ENCODE measurements at places on chromosomes 3 and 15.

DNA sequence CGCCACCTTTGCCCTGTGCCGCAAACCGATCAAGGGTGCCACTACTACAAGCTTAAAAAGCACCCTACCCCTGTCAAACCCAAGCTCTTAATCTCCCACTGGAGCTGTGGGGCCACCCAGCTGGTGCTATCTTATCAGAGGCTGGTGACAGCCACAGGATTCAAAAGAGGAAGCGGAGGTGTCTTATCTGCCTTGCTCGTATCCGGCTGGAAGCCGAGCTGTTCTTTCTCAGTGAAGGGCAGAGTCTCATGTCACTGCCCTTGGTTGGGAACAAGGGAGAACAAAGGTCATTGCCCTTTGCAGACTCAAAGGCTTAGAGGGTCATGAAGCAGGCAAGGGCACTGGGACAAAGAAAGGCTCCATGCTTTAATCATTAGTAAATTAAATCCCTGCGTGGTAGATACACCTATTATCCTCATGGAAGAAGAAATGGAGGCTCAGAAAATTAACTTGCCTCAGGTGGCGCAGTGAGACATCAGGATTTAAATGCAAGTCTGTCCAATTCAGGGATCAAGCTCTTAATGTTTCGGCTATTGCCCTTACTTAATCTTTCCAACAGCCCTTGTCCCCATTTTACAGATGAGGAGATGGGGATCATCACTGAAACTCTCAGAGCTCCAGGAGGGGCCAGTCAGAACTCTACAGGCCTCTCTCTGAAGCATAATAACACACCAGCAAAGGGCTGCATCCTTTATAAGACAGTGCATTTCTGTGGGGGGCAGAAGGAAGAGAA lies 360.0 kb upstream of the PROK2 start:
- no peak for DNase-seq

- no peak for DNase-seq
Observed at GRCh38 chr3:10693457-10693856, 122.6 kb upstream of the SLC6A11 start.

GRCh38 chr3:168134931-168135330 lies 39.2 kb upstream of the GOLIM4 start:
- DNase-seq, result no peak

- DNase-seq, result no peak
Observed at GRCh38 chr15:101187820-101188636, 63.8 kb downstream of the CHSY1 start.

GRCh38 chr15:66733976-66734375 lies 31.9 kb downstream of the SMAD6 start:
- no peak for DNase-seq

DNA sequence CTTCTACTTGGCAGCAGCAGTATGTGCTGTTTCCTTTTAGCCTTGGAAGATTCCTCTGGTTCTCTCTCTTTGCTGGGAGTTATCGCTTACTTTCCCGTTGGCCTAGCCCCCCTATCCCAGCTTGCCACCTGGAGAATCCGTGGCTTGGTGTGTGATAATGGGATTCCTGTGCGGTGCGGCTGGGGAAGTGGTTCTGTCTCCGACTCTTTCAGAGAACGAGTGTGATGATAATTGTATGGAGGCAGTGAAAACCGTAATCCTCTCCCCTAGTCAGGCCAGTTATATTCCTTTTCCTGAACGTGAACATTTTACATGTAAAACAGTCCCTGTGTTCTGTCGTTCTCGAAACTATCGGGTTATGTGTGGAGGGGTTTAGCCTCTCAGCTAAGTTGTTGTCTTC lies 300.1 kb upstream of the C2CD4B start:
- no peak for DNase-seq

GRCh38 chr3:52383446-52383845 lies 61.5 kb downstream of the SEMA3G start:
- DNase-seq, result no peak

DNA sequence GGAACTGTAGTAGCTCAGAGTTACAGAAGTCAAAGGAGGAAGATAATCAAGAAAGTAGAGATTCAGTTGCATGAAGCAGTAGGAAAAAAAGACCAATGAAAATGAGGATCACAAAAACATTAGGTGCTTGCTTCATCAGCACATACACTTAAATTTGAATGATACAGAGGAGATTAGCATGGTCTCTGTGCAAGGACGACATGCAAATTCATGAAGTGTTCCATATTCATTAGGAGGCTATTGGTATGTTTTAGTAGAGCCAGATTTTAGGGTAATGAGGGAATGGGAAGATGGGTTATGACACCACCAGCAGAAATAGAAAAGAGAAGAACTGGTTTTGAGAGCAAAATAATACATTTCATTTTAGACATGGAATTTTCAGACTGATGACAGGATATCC lies 21.0 kb upstream of the TTC14 start:
- DNase-seq, result no peak

DNA sequence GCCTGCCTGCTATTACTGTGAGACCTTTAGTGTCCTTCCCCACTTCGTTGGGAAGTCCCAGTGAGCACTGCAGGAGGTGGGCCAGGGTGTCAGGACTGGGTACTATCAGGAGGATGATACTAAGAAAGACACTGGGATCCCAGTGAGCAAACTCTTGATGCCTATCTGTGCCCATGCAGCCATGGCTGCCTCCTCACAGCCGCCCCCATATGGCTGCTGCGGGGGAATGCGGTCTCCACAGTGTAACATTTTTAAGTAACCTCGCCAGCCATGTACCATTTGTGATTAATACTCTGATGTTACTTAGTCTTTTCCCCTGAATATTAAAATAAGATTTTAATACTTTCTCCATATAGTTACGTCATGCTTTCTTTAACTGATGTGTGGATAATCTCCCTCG lies 312.2 kb downstream of the RYR3 start:
- DNase-seq, result no peak

DNA sequence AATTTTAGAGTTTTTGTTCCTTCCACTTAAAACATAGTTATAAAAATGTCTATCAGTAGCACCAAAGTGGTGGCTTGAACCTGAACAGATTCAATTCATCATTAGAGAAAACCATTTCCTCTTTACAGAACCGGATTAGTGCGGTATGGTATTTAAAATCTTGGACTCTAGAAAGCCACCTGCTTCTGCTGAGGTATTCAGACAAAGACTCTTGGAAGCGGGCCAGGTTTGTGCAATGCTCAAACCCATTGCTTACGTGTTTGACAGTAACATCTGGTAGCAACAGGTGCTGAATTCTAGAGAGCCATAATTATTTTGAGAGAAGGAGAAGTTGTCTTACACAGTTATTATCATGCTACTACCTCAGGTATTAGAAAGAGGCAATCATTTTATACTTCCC lies 290.5 kb downstream of the NAALADL2 start:
- DNase-seq, result no peak

DNA sequence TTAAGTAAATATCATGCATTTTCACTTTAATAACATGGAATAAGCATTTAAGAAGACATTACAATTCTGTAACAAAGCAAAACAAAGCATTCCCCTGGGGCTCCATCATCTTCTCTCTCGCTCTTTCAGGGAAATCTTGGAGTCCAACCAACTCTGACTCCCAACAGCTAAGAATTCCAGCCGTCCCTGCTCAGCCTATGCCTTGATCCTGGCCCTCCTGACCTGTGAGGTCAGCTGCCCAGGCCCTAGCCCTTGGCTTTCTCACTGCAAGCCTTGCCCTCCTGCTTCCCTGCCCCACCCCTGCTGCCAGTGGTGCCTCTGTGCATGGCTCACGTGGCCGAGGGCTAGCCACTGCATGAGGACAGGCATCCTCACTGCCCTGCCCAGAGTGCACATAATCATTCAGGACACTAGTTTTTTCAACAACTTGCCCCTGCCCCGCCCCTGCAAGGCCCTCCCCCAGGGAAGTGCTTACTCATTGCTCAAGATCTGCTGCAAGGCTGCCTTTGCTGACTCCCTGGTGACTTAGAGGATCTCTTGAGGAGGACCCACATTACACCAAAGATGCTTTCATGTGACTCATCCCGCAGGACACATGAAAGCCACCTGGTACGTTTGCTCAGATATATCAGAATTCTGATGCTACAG lies 37.6 kb downstream of the MTMR10 start:
- DNase-seq, result no peak

DNA sequence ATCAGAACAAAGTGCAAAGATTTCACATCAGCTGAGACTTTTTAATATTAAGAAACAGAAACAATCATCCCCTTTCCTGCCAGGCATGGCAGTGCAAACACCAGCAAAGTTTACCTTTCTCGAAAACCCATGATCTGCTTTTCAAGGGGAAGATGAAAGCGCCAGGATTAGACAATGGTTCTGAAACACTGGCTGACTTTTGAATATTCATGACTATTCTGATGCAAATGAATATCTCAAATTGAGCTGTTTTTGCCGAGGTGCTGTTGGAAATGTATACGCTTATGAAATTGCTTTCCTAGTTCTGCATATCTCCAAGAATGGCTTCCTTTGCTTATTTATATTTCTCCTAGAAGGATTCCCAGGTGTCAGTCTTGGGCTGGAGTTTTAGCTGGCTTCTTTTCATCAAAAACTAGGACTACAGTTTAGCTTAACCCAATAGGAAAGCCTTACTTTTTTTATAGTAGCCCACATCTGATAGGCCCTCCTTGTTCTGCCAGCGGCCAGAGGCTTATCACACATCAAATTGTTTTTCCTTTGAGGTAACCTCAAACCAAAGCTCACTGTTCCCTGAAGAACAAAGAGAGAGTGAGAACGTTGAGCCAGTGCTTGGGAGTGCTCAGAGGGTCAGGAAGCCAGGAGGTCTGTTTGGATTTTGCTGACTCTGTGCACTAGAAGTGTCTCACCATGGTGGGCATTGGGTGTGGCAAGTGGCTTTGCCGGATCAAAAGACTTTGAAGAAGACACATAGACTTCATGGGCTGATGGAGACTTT lies 74.0 kb upstream of the PLCL2 start:
- DNase-seq, result no peak

DNA sequence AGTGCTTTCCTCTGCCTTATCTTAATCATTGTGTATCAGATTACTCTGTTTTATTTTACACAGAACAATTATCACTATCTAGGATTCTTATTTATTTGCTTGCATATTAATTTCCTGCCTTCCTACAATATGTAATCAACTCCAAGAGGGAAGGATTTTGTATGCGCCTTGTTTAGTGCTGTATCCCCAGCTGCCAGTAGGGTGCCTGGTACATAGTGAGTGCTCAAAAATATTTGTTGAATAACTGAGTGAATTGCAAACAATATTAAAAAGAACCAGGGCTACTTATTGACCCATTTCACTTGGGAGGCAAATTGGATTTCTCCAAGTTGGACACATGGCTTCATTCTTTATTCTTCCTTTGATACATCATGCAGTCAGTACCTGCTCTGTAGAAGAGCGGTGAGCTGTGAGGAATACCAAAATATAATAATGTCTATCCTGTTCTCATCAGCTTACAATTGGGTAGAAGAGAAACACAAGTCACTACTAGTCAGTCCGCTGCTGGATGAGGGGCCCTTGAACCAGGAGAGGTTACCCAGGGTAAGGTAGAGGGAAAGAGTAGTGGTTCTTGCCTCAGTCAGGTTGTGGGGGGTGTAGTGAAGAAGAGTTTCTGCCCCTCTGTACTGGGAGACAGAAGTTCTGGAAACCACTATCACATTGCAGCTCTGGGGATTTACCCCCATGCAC lies 233.9 kb upstream of the ZBTB20 start:
- DNase-seq, result no peak

DNA sequence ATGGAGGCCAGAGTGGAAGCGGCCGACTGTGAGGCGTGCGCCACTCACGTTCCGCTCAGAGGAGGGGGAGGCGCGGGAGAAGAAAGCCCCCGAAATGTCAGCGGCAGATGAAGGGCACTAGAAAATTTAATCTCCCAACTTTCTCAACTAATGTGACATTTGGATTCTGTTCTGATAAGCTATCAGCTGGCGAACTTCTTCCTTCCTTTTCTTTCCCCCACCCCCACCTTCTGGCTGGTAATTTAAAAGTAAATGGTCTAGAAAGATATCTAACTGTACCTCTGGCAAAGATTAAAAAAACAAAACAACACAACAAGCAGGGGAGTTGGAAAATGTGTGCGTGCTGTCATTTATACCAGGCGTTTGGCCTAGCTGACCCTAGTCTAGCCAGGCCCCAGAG lies 26.4 kb upstream of the TMEM115 start:
- no peak for DNase-seq

GRCh38 chr3:150074697-150075416 lies 104.2 kb upstream of the PFN2 start:
- no peak for DNase-seq

DNA sequence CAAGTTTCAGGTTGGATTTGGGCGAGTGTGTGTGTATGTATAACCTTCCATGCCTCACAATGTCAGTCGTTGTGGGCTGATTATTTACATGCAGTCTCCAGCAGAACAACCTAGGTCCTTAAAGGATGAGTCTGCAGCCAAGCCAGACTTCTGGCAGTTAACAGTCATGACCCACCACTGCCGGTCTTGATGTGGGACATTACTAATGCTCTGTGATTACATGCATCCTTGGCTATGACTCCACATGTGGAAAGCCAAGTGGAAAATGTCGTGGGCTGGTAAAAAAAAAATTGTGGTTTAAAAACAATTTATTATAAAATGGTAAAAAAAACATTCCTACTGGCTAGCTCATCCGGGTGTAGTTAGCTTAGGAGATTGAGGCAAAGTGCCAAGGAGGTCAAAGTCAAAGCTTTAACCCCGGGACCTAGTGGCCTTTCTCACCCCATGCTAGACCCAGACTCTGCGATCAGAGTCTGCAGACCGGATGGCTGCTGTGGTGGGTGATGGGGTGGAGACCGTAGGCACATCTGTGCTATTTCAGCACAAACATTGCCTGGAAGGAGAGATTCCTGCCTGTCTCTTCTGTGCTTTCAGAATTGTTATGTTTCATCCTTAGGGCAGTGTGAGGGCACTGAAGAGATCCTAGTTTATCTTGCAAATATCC lies 6.8 kb downstream of the RARRES1 start:
- DNase-seq, result no peak

- no peak for DNase-seq
Observed at GRCh38 chr3:154904328-154904727, 175.8 kb upstream of the MME start.

GRCh38 chr15:39789736-39790135 lies 7.1 kb upstream of the FSIP1 start:
- no peak for DNase-seq

DNA sequence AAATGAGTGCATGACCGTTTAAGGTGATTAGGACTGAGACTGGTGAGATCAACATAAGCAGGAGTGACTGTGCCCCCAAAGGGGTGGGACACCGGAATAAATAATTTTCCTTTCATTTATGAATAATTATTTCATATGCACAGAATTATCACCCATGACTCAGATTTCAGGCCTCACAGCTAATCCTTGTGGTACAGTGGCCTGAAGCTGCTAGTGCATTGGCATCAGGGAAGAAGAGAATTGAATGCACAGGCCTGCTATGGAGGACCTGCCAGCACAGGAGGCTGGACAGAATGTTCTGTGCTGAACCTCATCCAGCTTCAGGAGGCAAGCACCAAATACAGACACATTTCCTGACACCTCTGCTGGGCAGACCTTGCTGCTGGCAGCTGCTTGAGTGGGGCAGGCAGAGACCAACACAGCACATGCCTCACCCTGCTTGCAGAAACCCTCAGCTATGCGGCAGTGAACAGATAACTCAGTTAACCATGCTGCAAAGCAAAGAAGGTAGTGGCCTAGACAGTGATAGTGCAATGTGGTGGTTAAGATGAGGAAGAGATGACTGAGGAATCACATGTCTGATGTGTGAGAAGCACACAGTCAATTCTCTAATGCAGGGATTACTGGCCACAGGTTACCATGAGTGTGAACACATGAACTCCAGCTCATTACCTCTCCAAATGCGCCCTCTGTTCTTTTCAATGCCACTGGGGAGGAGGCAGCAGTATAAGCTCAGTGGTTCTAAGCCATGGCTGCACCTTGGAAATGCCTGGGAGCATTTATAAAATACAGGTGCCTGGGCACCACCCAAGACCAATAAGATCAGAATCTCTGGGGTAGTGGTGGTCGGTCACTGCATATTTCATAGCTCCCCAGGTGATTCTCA lies 68.1 kb upstream of the SCN5A start:
- DNase-seq, result no peak

Data from mesenteric fat pad (tissue), 1 donor.